Right hindlimb (tissue), 1 donor: ENCODE measurements at places on chromosomes 12 and 14.
A peak's percentile ranks its signal among the peaks of the same experiment; 100 is the strongest.

- DNase-seq = no peak
Observed at GRCh38 chr14:92398888-92399636, 76.1 kb downstream of the SLC24A4 start.

DNA sequence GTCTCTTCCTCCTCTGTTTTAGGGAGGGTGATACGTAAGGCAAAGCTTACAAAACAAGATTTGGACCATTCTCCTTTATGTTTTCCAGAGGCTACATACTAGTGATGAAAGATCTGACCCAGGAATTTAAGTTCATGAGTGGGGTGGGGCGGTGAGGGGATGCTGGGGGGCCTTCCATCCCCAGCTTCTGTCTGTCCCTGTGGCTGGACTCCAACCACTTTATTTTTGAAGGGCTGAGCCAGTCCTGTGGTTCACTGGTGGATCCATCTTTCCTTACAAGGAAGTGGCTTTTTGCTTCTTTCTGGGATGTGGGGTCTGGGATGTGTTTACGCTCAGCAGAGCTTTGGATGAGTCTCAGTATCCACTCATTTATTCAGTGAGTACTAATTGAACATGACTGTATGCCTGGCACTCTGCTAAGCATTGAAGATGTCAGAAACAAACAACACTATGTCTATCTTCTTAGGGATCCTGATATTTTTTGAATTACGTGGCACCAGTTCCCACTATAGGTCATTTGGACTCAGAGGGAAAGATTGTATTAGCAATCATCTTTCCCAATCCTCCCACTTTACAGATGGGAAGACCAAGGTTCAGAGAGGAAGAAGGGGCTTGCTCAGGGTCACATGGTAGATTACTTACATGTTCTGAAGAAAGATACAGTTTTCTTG lies 291.8 kb upstream of the TBX3 start:
- DNase-seq = peak; percentile 60

DNA sequence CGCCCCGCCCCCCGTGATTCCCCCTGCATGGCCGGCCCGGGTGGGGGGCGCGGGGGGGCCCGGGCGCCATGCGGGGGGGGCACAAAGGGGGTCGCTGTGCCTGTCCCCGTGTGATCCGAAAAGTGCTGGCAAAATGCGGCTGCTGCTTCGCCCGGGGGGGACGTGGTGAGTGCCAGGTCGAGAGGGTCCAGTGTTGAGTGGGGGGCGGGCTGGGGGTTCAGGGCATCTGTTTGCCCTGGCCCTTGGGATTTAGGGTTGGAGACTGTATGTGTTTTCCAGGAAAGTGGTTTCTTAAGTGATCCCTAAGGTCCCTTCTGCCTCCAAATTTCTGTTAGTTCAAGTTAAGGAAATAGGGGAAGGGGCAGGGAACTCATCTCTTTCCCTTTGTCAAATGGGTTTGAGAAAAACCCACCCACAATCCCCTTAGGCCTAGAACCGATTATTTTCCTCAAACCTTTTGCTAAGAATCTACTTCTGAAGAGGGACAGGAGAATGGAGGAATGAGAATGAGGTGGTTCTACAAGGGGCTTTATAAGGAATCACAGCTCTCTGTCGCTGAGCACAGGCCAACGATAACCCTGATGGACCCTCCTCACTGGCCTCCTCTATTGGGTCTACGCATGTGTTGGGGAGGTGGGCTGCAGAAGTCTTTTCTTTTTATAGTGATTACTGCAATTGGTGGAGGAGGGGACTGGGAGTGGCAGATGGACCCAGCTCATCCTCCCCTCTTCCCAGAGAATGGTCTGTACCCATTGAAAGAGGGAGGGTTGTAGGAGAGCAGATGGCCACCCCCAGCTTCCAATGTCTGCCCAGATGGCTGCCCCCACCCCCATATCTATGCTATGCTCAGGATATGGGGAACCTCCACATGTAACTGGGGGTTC lies 834 bp downstream of the ARHGEF25 start:
- DNase-seq = peak; percentile 15

GRCh38 chr12:132825861-132826260 lies 2.8 kb downstream of the GOLGA3 start:
- DNase-seq = no peak

GRCh38 chr14:105427412-105427811 lies 7.8 kb downstream of the MTA1 start:
- no peak for DNase-seq

- DNase-seq = no peak
Observed at GRCh38 chr12:87020071-87020470, 763.9 kb upstream of the MGAT4C start.

GRCh38 chr14:96538990-96539317 lies 36.8 kb downstream of the PAPOLA start:
- DNase-seq = no peak

- peak; percentile 77 for DNase-seq
Observed at GRCh38 chr12:108833757-108834472, 23.5 kb downstream of the SSH1 start.

GRCh38 chr14:72518809-72519377 lies 375.0 kb downstream of the DPF3 start:
- no peak for DNase-seq

DNA sequence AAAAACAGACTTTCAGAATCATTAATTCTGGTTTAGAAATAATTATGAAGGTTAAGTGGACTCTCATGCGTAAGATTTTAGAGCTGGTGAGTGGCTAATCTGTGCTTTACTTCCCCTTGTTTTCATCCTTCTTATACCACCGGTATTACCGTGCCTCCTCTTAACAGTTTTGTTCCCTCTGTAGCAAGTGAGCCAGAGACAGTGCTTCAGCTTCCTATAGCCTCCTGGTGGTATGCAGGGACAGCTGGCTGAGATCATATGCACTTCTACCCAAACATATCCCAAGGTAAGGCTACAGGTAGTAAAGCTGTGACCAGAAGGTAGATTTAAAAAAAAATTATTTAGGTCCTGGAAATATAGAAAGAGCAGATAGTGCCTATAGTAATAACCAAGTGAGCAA lies 55.2 kb downstream of the PDE3A start:
- no peak for DNase-seq

DNA sequence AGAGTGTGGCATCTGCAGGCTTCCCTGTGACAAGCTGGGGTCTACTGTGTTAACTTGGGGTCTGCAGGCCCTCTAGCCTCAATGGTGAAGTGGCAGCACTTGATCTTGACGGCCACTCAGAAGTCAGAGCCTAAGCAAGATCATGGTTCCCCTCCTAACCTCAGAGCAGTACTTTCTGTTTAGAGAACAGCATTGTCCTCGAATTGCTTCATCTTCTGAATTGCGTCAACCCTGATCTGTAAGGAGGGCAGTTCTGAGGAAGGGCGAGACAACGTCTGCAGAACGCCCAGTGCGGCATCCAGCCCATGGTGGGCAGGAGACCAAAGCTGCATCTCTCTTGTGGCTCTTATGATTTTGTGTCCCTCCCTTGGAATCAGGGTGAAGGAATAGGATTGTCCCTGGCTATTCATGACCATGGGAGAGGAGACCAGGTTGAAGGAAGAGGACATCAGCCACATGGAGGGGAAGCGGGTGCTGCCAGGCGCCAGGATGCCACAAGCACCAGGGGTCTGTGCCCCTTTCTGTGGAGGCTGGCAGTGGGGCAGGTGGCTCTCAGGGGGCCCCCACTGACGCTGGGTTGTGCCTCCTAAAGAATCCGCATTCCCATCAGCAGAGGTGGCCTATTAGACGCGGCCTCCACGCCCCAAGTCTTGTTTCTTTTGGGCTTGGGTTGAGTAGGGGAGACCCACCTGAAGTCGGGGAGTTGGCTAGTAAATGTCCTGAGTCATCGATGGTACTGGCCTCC lies 2.2 kb downstream of the SERPINA9 start:
- no peak for DNase-seq

- DNase-seq = no peak
Observed at GRCh38 chr14:57981817-57982560, 116.1 kb upstream of the SLC35F4 start.

- no peak for DNase-seq
Observed at GRCh38 chr12:44397631-44398030, 478.5 kb downstream of the NELL2 start.

DNA sequence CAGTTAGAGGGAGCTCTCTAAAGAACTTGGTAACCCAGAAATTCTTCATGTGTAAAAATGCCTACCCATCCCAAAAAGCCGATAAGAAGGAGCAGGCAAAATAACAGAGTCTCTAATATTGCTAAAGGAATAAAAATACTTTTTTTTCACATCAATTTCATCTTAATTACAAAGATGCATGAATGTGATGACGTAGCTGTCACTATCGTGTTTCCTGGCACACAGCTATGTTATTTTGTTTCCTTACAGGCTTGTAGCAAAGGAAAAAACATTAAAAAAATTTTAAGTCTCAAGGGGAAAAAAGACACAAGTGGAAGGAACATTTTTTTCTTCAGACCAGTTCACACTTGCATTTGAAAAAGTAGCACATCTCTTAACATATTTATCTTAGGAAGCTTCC lies 10.3 kb upstream of the LGALS3 start:
- no peak for DNase-seq

GRCh38 chr12:49537752-49538509 lies 899 bp upstream of the KCNH3 start:
- DNase-seq = no peak

DNA sequence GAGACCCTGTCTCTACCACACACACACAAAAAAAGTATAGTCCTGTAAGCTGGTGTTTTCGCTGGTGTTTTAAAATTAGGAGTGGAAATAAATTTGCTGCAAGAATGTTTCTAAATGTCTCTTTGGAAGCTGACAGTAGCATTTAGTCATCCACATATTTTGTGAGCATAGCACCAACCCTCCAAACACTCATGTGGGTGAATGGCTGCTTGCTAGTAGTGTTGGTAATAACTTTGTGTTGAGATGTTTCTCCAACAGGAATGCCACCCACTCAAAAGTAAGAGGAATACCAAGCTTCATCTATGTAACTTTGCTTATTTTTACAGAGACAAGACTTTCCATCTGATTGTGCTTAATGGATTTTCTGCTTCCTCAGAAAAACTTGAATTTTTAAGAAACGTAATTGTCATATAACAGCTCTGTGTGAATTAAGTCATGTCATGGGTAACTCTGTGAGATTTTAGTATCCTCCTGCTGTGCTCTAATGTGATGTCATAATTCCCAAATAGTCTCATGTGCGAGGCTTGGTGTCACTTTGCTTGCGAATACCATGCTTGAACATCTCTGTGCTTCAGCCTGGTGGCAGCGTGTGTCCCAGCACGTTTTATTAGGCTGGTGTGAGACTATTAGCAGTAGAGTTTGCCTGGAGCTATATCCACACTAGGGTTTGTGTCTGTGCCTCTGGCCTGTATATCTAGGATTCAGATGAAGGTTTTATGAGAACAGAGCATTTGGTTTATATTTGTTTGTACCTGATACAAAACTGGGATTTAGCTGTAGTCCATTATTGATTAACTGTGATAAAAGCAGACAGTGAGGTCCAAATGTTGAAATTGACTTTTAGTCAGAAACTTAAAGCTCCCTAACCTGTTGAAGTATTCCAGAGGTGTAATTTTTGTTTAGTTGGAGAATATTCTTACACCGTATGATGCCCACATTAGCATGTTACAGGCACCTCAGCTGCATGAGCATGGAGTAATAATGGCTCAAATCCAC lies 80.5 kb downstream of the FBXW8 start:
- DNase-seq = no peak

DNA sequence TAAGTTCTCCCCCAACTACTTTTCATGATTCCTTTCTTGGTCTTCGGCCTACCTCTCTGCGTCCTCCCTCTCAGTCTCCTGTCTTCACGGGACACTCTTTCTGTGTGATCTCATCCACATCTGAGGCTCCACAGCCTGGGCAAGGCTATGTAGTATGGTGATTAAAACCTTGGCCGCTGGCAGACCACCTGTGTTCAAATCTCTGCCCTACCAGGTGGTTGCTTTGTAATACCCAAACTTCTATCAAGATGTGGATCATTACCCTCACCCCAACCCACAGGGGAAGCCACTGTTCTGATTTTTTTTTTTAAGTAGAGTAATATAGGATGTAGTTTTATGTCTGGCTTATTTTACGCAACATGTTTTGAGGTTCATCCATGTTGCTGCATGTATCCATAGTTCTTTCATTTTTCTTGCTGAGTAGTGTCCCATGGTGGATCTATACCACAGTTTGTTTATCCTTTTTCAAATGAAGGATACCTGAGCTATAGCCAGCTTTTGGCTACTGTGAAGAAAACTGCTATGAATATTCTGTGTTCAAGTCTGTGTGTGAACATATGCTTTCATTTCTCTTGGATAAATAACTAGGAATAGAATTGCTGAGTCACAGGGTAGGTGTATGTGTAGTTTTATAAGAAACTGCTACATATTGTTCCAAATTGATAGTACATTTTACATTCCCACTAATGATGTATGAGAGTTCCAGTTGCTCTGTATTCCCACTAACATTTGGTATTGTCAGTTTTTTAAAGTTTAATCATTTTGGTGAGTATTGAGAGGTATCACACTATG lies 8.3 kb upstream of the STAT6 start:
- DNase-seq = no peak

GRCh38 chr14:105322791-105323556 lies 8.4 kb downstream of the PACS2 start:
- no peak for DNase-seq

DNA sequence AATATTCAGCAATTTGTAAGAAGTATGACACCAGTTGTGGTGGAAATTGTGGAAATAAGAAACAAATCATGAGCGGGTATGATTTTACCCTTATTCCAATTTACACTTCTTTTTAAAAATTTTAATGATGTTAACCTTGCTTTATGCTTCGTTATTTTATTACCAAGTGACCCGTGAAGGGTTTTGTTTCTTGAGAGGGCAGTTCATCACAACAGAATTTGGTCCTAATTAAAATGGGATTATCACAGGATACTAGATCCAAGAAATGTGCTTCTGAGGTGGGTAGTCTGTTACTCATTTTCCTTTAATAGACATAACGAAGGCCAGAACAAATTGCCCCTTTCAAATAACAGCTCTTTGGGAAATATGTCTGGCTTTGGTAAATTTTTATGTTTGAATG lies 25.5 kb upstream of the RASSF8 start:
- no peak for DNase-seq

DNA sequence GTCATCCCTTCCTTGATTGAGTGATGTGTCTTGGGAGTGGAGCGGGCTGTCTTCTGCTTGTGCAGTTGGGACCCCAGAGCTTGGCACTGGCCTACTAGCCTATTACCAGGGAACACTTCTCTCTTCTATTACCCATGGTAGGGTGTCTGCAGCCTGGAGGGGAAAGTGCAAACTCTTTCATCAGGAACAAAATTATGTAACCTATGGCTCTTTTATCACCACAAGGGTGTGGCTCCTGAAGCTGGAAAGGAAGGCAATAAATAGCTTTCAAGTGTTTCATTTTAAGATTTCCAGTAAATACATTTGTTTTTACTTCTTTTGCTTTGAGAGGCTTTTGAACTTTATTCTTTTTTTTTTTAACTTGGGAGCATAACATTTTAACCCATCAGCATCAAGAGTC lies 349.7 kb upstream of the FAR2 start:
- DNase-seq = no peak

- DNase-seq = no peak
Observed at GRCh38 chr12:54949073-54949711, 35.4 kb downstream of the TESPA1 start.

DNA sequence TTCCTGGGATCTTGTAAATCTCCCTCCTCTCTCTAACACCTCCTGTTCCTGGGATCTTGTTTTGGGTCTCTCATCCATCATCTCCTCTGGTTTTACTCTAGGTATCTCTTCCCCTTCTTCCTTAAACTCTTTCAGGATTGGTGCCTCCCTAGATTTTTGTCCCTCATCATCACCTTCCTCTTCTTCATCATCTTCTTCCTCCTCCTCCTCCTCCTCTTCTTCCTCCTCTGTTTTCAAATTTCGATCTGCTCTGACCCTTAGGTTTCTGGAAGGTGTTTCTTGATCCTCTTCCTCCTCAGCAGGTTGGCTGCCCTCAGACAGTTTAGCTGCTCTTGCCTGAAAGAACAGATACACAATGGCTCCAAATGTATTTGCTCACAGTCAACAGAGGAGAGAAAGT lies 14.5 kb downstream of the ACIN1 start:
- DNase-seq = no peak

- no peak for DNase-seq
Observed at GRCh38 chr14:68328509-68328908, 464.4 kb downstream of the ZFP36L1 start.
